ENCODE measurements at places on chromosomes 5 and 9.

DNA sequence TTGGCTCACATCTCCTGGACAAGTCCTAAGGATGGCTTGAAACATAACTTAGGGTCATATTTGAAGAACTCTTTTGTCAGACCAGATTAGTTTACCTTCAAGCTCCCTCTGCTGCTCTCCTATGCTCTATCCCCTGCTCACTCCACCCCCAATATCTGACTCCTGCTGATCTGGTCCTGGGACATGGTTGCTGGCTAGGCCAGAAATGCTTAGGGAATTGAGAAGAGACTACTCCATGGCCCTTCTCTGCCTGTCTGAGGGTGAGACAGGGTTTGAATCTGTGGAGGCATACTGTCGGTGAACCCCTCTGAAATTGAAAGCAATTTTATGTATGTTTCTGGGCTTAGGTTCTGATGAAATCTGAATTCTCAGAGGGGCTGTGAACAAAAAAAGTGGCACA, 3.3 kb downstream of the OTULIN start:
- no peak for DNase-seq

GRCh38 chr9:4572184-4572826, 82.0 kb downstream of the SLC1A1 start:
- no peak for DNase-seq

DNA sequence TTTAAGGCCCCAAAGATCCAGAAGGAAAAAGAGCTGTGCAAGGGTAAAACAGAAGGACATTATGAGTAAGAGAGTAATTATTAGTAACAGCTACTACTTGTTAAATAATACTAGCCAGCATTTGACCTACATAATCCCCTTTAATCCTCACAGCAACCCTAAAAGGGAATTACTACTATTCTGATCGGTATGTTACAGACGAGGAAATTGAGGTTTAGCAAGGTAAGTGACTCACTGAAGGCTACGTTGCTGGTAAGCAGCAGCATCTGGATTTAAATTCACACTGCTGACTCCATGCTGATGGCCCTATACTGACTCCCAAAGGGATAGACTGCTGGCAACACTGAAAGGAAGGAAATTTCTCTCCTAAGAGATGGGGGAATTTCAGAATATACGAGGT, 3.7 kb upstream of the FSD1L start:
- no peak for DNase-seq

DNA sequence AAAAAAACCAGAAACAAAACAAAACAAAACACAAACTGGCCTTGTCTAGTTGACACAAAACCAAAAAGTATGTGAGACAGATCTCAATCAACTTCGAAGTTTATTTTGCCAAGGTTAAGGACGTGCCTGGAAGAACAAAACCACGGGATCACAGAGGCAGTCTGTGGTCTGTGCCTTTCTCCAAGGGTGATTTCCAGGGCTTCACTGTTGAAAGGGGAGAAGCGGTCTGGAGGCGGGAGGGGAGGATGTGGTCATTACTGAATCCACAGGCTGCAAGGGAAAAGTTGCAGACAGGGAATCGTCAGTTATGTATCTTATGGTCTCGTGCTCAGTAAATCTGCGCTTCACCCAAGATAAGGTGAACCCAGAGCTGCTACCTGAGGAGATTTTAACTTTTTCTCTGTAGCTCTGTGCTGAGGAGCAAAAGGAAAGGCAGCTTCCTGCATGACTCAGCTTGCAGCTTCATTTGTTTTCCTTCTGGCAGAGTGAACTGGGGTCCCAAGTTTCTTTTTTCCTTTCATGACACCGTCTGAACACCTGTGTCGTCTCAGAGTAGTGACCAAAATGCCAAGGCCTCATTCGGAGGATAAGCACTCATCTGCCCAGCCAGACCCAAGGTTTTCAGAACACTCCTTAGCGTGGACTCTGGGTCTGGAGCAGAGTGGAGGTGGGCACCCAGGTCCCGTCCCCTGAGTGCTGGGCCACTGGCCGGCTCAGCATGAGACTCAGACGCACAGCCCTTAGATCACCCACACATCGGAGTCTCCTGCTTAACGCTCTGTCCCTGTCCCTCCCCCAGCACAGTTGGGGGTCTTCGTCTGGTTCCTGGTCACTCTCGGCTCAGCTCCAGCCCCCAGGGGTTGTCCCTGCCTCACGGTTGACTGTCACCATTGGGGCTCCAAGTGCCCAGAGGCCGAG, 25.9 kb downstream of the ROPN1L start:
- DNase-seq = no peak

DNA sequence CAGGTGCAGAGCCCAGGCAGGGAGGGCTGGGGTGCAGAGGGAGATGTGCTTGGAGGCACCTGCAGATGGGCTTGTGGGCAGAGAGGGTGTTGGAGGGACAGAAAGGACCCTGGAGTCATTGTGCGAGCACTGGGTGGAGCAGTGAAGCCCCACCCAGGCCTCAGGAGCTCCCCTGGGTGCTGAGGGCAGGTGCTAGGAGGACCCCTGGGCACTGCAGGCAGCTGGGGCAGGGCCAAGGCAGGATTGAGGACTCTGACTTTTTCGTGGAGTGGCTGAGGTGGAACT, 10.3 kb upstream of the SLC6A18 start:
- DNase-seq = no peak

- DNase-seq = no peak
Observed at GRCh38 chr9:120680161-120680560, 34.1 kb downstream of the MEGF9 start.

All from cortex of kidney (tissue), 1 donor.